ENCODE measurements at places on chromosomes 6 and 20.

DNA sequence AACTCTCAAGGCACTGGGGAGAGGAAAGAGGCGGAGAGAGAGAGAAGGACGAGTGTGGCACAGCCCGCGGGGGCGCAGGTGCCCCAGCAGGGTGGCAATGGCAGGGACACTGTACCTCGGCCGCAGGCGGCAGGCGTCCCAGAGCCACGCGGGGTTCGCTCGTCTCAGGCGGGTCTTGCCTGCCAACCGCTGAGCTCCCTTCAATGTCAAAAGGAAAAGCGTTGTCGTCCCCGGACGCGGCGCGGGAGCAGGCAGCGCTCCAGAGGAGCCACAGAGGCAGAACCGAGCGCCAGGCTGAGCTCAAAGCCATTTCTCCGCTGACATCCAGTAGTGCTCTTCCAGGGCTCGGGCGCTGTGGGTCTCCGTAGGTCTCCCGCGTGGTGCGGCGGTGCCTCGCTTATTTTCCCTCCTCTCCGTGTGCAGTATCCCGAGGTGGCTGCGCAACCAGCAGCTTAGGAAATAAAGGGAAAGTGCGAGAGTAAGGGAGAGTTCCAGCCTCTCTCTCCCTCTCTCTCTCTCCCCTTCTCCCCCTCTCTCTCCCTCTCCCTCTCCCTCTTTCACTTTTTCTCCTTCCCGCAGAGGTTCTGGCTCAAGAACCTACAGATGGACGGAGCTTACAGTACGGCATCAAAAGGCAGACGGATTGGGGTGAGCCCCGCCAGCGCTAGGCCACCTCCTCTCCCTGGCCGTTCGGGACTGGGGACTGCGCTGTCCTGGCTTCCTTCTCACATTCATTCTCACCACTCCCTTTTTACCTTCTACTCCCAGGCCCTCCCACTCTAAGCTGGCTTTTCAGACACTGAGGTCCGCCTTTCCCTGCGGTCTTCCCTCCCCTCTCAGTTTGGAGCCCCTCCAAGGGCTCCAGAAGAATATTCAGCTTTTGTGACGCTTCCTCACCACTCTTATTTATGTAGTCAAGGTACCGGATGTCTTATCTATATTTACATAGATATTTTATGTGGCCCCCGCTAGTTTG lies at the start of gene LAMA4:
TSS of gene LAMA4 (minus strand) at position 727 of the 976 bp plus-strand sequence. CDS start at position 310, 417 bp downstream.
- peak; percentile 69 for DNase-seq

DNA sequence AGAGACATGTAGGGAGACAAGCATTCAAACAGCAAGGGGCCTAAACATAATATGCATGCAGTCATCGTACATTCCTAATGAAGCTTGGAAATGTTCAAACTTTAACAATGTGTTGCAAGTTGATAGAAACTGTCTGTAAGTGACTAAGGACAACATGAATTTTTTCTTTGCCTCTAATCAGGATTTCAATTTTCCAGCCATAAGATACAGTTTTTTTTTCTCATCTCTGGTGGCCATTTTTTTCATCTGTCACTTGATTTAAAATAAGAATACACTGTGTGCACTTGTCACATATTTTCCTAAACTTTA lies 22.2 kb upstream of the MTRF1L start:
- no peak for DNase-seq

GRCh38 chr6:131937226-131937625 lies 13.9 kb downstream of the CCN2 start:
- DNase-seq, result no peak

GRCh38 chr20:20864351-20865096 lies 152.1 kb upstream of the RALGAPA2 start:
- no peak for DNase-seq

DNA sequence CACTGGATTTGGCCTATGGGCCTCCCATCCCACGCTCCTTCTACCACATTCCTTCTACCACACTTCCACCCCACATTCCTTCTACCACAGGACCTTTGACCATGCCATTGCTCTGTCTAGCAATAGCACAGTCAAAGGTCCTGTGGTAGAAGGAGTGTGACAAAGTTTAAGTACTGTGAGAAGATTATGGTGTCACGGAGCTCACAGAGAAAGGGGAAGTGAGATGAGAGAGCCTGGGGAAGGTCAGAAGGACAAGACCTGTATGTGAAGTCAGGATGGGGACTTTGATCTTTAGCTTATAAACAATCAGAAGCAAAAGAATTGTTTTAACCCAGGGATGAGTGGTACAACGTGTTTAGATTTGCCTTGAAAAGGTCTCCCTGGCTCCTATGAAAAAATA lies 568.2 kb upstream of the CHD6 start:
- no peak for DNase-seq

- no peak for DNase-seq
Observed at GRCh38 chr6:44470115-44470464, 82.6 kb downstream of the CDC5L start.

DNA sequence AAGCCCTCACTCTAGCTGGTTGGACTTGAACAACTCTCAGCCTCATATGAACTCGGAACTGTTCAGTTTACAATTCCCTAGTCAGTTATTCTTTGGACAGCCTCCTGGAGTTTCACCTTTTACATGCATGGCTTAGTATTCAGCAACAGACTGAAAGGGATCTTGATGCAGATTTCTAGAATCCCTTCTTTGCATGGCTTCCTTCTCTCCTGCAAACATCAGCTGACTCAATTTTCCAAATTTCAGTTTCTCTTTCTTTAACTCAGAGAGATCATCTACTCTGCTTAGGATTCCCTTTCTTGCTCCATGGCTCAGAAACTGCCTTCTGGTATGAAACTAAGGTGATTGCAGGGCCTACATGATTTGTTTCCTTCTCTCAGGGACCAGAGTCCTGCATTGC lies 99.6 kb downstream of the CEP57L1 start:
- DNase-seq, result no peak

- DNase-seq, result no peak
Observed at GRCh38 chr6:77339926-77340325, 123.4 kb downstream of the HTR1B start.

DNA sequence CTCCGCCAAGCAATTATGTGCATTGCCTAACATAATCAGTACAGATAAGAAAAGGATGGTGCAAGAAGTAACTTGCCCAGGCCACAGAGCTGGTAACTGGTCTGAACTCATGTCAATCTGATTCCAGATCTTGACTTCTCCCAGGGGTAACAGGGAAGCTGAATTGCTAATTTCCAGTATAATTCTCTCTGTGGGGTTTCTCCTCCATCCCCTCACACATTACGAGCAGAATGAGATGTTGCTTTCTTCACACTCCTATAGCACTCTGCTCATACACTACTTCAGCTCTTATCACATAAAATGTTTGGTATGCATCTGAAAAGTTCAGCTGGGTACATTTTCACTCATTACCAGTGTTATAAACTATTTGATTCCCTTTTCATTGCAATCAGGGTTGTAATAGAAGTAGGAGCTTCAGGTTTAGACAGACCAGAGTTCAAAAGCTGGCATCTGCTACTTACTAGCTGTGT lies 24.0 kb upstream of the LRRC1 start:
- no peak for DNase-seq

DNA sequence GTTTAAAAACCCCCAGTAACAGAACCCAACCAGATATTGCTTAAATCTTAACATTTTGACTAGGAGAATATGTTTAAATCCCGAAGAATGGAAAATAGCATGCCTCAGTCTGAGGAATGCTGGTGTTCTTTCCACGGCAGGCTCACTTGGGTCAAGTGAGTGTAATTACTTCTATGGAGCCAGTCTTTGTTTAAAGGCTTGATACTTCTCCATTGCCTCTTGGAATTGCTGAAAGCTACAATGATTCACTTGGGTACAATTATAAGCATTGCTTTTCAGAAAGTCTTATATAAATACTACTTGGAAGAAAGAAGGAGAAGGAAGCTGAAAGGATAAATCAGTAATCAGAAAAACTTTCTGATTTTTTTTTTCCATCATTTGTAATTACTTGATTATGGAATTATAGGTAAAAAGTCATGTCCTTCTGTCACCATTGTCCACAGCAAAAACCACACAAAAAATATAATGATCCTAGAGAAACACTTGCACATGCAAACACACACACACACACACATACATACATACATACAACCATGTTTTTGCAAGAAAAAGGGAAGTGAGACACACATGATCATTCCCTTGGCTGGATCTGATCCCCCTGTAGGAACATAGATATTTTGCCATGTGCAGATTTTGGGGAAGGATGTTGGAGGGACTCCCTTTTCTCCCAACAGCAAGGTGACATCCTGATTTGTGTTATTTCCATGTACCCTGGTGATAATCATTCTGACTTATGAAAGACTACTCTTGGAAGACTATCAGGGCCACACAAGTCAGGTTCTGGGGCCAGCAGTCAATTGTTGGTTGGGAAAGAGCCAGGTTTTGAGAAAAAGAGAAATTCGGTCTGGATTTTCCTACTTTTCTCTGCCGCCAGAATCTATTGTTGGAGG lies 396.0 kb upstream of the BTBD3 start:
- DNase-seq, result no peak

DNA sequence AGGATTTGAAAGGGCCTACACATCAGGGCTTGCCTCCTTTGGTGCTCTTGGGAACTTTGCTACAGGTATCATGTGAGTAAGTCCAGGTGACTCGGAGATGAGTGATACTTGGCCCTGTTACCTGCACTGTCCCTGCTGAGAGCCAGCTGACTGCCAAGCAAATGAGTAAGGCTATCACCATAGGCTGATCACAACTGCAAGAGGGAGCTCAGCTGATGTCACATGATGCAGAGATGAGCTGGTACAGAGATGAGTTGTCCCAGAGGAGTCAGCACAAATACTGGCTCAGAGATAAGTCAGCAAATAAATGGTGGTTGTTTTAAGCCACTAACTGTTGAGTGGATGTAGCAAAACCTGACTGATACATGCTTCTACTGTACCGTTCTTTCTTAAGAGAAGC lies 41.4 kb downstream of the LAMP5 start:
- DNase-seq, result no peak

DNA sequence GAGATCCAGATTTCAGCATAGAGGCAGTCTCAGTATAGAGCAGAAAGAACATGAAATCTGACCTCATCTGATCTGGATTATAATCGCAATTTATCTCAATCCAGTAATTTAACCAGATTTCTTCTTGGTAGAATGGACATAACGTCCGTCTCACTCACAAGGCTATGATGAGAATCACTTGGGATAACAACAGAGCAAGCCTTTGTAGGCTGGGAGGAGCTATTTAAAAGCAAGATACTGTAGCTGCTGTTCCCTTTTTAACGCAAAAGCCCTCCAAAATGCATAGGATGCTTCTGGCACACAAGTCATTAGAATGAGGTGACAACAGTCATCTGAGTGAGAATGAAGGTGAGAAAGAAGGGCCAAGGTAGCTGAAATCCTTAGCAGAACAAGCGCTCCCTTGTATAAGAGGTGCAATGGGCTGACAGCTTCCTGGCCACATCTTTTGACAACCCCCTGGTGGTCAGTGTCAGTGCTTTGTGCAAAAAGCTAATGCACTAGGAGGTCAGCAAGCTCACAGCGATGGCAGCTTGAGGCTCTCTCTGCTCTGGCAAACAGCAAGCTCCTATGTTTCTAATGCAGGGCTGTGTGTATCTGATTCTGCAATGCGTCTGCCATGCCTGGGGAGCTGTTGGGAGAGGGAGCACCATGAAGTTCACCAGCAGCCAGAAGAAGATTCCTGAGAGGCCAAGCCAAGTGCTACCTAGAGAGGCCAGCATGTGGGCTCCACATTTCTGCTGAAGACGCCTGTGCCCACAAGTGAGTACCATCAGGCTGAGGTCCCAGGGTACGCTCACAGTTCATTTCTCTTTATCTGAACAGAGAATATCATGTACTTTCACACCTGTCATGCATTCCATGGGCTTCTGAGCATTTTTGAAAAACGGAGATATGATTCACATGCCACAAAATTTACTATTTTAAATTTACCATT lies 16.2 kb downstream of the METTL24 start:
- no peak for DNase-seq

GRCh38 chr6:107538856-107539387 lies 49.0 kb downstream of the SOBP start:
- DNase-seq, result no peak

GRCh38 chr6:160227038-160227768 lies 31.4 kb downstream of the SLC22A2 start:
- DNase-seq, result no peak

- DNase-seq, result peak; percentile 26
Observed at GRCh38 chr6:35077713-35078105, 63.4 kb downstream of the TCP11 start.

DNA sequence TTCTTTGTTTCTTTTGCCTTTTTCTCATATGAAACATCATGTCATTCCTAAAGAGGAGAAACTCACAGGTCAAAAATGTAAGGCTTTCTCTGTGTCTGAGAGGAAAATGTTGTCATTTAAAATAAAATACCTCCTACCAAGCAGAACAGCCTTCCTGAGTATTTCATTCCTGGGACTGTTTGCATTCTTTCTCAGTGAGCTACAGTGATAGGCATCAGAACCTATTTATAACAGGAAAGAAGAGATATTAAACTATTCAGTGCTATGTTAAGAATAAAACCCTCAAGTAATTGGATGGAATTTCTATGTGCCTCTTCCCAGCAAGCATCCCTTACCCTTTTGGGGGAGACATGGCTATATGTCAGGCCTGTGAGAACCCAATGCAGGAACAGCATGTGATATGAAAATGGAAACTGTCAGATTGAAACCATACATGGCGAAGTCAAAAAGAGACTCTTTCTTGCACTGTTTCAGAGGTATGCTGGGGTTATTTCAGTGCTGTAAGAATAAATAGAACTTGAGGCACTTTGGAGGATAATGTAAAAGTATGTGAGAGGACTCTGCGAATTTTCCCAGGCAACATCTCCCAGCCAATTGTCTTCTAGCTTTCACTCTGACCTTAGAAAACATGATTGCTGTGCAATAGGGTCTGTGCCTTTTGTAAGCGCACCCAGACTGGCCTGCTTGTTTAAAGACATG lies 133.8 kb upstream of the CCN2 start:
- DNase-seq, result no peak

DNA sequence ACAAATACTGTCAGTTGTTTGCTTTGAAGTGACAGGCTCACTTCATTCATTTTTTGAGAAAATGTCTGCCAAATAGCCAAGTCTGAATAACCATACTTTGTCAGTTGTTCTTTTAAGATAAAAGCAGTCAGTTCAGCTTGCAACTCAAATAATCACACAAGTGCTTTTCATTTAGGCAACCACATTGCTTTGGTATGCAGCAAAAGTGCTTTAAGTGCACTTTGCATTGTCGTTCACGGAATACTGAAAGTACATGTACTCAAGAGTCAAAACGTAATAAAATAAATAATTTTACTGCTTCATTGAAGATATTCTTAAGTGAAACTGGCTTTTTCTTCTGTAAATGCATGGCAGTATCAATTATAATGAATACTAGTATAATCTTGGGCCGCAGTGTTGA lies 107.2 kb downstream of the MMS22L start:
- DNase-seq, result no peak

- DNase-seq, result no peak
Observed at GRCh38 chr6:37785663-37786270, 33.8 kb upstream of the ZFAND3 start.

GRCh38 chr6:169741344-169741743 lies 10.0 kb downstream of the DYNLT2 start:
- DNase-seq, result no peak

- no peak for DNase-seq
Observed at GRCh38 chr6:35401514-35401913, 50.6 kb upstream of the FANCE start.

- no peak for DNase-seq
Observed at GRCh38 chr6:5677219-5678000, 329.3 kb downstream of the NRN1 start.

- no peak for DNase-seq
Observed at GRCh38 chr6:3911614-3912336, 62.6 kb downstream of the FAM50B start.

- no peak for DNase-seq
Observed at GRCh38 chr6:33935439-33936080, 131.8 kb upstream of the MLN start.

GRCh38 chr6:33963136-33963750 lies 159.4 kb upstream of the MLN start:
- DNase-seq, result peak; percentile 46

- DNase-seq, result no peak
Observed at GRCh38 chr6:17058550-17058949, 43.3 kb upstream of the STMND1 start.
